ENCODE measurements at places on chromosomes 4 and X.

DNA sequence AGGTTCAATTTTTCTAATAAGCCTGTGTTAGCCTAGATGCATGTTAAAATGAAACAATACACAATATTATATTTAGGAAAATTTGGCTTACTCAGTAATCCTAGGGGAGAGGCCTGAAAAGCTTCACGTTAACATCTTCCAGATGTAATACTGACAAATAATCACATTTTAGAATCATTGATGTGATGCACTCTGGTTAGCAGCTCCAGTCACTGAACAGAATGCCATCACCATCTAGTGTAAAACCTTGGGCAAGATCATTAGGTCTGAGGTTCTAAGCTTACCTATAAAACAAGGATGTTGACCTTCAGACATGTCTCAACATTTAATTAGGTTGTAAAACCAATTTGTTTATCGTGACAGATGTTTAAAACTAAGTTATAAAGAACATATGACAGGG lies 1704.8 kb downstream of the STIM2 start:
- no peak for DNase-seq

DNA sequence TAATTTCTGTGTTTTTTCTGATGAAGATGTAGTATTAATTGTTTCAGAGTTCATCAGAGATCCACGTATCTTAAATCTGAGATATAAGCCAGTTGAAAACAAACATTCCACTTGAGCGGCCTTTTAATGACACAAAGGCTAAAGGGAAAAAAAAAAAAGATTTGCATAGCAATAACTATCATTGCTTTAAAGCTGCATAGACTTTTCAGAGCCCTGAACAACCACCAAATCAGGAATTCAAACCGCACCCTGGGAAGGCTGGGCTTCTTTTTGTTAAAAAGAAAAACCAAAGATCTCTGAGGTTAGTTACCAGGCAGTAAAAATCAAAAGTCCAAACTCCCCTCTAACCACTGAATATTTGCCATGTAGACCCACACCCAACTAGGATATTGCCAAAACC lies 206.0 kb downstream of the HHIP start:
- no peak for DNase-seq

DNA sequence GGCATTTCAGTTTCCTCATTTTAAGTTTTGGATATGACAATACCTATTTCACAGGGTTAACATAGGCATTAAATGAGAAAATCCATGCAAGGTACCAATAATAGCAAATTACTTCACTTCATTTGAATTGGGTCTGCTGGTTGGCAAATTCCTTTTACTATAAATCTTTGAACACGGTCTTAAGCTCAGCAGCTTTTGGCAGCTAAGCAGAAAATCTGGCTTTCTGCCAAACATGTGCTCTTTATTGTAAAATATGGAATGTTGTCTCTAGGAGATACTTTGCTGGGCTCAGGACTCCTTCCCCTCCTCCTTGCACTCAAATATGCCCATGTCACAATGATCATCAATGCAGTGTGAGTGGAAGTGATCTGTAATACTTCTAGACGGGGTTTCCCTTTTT lies 16.8 kb upstream of the DMP1 start:
- DNase-seq = no peak

GRCh38 chrX:30414144-30414543 lies 105.0 kb upstream of the NR0B1 start:
- no peak for DNase-seq

DNA sequence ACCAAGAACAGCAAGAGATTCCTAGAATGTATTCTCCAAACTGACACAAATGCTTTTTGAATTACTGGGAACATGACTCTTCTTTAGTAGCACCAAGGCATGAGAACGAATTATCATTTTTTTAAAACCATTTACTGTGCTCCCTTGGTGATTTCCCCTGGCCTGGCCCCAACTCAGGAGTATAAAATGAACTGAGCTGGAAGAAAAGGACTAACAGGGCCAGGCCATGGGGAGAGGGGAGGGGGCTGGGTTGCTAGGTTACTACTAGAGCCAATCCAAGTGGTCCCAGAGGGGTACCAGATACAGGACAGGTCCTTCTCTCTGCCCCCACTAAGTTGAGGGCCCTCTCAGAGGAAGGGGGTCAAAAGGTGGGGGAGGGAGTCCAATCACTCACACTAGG lies 23.1 kb downstream of the SASH3 start:
- no peak for DNase-seq

GRCh38 chrX:109707319-109707718 lies 25.7 kb downstream of the ACSL4 start:
- DNase-seq = no peak

GRCh38 chr4:61771056-61771455 lies 570.9 kb downstream of the ADGRL3 start:
- DNase-seq = no peak

DNA sequence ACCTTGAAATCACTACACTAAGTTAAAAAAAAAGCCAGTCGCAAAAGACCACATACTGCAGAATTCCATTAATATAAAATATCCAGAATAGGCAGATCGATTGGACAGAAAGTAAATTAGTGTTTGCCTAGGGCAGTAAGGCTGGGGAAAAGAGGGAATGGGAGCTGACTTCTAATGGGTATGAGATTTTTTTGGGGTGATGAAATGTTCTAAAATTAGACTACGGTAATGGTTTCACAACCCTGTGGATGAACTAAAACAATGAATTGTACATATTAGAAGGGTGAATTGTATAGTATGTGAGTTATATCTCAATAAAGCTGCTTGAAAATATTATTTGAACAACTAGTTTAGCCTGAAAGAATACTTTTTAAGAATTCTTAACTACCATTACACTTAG lies 6.7 kb upstream of the GPRIN3 start:
- no peak for DNase-seq

GRCh38 chr4:112225157-112225556 lies 6.4 kb upstream of the AP1AR start:
- no peak for DNase-seq

GRCh38 chr4:19684084-19684483 lies 567.6 kb upstream of the SLIT2 start:
- DNase-seq = no peak

GRCh38 chr4:36254371-36254770 lies 10.1 kb upstream of the ARAP2 start:
- no peak for DNase-seq
